Dermis microvascular lymphatic vessel endothelial cell (primary cell): ENCODE measurements at places on chromosomes 12 and 14.

GRCh38 chr12:129096968-129097367 is 243.7 kb downstream of the GLT1D1 start:
- DNase-seq: no peak

DNA sequence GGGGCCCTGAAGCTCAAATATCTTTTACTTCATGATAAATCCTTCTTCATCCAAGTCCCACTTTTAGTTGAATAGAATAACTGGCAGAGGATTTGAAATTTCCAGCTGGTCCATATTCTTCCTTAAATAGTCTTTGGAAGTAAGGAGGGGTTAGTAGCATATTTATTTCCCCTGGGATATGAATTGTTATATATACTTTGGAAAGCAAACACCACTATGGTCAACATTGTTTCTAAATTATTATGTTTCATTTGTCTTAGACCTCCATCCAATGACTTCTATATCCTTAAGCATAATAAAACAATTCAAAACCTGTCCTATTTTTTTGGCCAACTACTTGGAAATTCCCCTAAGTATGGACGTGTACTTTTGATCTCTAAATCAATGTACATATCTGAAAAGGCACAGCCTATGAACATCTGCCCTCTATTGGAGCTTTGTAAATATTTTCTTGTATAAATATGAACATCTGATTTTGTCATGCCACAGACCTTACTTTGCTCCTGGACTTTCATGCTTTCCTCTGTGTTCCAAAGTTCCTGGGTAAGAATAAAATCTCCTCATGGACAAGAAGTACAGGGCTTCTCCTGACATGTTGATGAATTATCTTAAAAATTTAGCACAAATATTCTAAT is 1212.0 kb downstream of the GALC start:
- no peak for DNase-seq

DNA sequence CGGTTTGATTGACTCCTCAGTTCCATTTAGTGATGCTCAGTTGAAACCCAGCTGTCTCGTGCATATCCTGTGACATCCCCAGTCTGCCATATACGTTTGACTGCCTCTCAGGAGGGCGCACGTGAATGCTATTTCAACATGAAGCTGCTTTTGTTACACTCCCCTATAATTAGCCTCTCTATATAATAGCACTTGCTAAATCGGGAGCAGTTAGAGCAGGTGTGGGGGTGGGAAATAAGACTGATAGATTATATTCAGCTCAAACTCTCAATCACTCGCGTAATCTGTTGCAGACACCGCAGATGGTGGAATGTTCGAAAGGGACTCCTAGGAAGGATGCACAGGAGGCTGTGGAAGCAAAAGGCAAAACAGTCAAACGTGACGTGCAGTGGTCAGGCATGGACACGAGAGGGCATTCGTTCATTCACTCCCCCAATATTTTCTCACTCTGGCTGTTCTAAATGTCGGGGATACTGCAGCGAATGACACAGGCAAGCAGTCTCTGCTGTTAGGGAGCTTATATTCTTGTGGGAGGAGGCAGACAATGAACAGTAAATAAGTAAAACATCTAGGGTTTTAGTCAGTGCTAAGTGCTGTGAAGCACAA is 29.8 kb downstream of the KCNA1 start:
- DNase-seq: no peak

GRCh38 chr14:21091821-21092272 is 6.6 kb downstream of the ZNF219 start:
- DNase-seq: no peak

GRCh38 chr12:8081251-8081920 is 688 bp upstream of the NECAP1 start:
- no peak for DNase-seq

DNA sequence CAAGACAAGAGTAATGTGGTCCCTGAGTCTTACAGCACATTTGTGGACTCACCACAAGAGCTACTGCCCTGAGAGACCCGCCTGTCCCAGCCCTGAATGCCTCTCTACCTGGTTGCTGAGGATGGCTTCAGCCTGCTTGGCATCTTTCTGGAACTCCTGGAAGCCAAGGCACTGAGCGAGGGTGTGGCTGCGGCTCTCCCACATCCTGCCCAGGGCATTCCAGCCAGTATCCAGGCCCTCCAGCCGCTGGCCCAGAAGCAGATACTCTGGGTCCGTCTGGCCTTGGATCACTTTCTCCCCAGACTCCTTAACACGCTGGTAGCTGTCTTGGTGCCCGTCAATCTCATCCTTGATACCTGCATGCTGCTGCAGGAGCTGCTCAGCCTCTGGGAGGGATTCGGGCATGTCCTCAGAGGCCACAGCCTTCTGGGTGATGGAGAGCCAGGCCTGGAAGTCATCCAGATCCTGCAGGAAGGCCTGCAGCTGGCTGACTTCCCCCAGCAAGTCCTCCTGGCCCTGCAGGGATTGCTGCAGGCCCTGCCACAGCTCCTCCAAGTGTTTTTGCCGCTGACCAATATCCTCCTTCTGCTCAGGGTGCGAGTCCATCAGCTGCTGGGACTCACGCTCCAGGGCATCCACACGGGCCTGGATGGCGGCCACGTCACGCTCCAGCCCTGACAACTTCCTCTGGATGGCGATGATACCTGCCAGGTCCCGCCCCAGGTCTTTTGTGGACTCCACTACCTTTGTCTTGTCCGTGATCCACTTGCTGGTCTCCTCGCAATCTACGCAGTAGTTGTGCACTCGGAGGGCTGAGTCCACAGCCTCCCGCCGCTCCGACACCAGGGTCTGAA is 82.3 kb downstream of the PLEKHG3 start:
- DNase-seq: no peak

- DNase-seq: peak; percentile 48
Measured at GRCh38 chr14:99752486-99753121, 40.6 kb upstream of the EML1 start.

DNA sequence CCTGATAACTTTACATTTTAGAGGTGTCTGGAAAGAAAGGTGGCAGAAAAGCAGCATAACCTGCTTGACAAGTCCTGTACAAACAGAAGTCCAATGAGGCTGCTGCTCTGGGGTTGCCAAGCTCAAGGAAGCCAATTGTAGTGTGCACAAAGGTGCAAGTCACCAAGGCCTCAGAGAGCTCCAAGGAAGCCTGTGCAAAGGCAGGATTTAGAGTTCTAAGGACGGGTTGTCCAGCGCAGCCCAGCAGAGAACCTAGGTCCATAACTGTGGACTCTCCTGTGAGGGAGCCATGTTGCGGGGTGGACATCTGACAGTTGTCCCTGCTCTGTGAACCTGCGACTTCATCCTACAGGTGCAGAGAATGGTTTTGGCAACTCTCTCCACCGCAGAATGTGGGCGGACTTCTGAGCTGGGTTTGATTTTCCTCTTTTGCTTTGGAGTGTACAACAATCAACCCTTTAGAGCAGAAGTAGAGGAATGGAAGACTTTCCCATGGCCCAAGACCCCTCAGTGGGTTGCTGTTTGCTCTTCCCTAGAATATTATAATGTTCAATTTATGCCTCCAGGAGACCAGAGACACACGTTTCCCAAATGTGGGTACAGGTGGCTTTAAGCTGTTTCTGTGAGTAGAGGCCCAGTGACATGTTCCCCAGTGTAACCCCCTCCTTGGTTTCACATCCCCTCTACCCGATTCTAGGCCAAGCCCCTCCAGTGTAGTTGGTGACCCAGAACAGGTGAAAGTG is 81.0 kb downstream of the ETV6 start:
- no peak for DNase-seq

- no peak for DNase-seq
Measured at GRCh38 chr14:75392686-75393641, 34.9 kb upstream of the JDP2 start.

GRCh38 chr12:114952573-114953271 is 268.7 kb upstream of the TBX3 start:
- no peak for DNase-seq

- no peak for DNase-seq
Measured at GRCh38 chr12:101491329-101491728, 16.2 kb downstream of the SPIC start.

- no peak for DNase-seq
Measured at GRCh38 chr14:59830338-59830734, 40.2 kb downstream of the RTN1 start.

GRCh38 chr14:31006703-31007102 is 18.7 kb upstream of the AP4S1 start:
- no peak for DNase-seq

DNA sequence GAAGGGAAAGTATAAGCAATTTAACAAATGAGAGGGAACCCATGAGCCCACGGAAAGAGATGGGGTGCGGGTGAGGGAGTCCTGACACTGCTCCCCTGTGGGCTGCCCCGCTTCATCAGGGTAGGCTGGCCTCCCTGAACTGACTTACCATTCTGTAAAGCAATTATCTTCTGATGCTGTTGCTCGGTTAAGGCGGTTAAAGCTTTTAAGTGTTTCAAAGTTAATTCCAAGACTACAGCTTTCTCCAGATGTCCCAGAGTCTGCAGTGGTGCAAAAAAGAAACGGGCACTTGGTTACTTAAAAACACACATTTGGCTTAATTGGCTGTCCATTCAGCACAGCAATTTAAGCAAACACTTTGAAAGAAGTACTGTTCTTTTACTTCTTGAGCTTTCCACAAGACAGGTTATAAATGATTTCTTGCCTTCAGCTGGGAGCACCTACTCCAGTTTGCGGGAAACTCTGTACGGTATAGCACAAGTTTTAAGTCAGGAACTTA is 1.3 kb downstream of the BHLHE41 start:
- no peak for DNase-seq

DNA sequence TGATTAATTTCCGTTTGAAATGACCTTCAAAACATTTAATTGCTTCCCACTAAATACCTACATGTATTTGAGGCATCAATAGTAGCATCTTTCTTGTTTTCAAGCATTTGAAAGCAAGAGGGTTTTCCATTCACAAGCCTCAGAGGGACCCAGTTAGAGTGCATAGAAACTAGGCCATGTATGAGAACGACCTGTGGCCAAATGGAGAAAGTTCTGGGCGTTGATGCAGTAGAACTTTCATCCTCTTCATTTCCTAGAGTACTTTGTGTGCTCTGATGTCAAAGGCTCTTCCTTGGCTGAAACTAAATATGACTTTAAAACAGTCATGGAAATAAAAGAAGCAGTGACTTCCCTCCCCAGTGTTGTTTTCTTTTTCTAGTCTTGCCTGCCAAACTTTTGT is 944 bp upstream of the DHRS7 start:
- no peak for DNase-seq

- no peak for DNase-seq
Measured at GRCh38 chr12:11344500-11344899, 34.3 kb upstream of the PRB4 start.

GRCh38 chr14:101402936-101403660 is 158.2 kb upstream of the DIO3 start:
- no peak for DNase-seq

- no peak for DNase-seq
Measured at GRCh38 chr12:5510251-5510805, 78.4 kb downstream of the NTF3 start.

- no peak for DNase-seq
Measured at GRCh38 chr14:34374998-34375740, 86.9 kb downstream of the SPTSSA start.

DNA sequence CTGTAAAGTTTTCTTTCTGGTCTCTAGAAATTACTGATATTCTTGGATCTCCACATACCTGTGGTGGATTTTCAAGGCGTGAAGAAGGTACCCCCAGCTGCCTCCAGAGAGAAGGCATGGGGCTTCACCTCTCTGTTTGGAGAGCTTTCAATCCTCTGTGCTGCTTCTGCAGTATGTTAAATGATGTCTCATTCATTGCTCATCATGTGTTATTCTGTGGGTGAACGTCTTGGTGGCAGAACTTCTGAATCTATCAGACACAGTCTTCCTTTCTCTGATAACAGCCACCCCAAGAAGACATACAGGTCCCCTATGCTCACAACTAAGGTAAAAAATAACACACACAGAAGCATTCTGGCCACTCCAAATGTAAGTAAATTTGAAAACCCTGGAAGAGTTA is 221.3 kb upstream of the TMEM260 start:
- no peak for DNase-seq

GRCh38 chr14:52115286-52115685 is 46.4 kb upstream of the NID2 start:
- peak; percentile 18 for DNase-seq

DNA sequence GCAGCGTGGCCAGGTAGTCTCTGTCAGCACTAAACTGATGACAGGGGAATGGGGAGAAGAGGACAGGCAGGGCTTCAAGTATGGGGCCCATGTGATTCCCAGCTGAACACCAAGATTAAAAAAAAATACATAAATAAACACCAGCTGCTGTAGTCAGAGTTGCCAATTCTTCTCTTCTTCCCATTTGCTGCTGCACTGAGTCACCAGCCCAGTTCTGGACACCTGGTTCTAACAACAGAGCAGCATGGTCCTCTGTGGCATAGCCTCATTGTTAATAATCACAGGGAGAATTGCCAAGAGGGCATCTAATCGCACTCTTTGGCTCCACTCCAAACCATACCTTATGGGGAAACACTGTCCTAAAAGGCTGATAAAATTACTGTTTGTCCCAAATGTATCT is 15.1 kb downstream of the PPM1H start:
- peak; percentile 62 for DNase-seq

DNA sequence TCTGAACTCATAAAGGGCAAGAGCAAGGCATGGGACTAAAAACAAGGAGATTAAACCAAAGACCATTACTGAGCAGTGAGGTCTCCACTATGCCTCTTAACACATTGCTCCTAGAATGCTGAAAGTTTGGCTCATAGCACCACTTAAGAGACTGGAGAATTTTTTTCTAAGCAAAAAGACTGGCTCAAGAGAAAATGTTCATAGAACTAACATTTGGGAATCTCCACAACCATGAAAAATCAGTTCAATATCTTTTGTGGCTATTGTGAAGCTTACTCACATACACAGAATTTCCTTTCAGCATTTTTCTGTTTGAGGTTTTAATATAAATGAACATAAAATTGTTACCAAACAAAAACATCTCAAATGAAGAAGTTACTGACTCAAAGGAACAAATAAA is 255.8 kb downstream of the CCDC91 start:
- no peak for DNase-seq

- no peak for DNase-seq
Measured at GRCh38 chr14:69620211-69620611, 8.8 kb downstream of the SUSD6 start.

DNA sequence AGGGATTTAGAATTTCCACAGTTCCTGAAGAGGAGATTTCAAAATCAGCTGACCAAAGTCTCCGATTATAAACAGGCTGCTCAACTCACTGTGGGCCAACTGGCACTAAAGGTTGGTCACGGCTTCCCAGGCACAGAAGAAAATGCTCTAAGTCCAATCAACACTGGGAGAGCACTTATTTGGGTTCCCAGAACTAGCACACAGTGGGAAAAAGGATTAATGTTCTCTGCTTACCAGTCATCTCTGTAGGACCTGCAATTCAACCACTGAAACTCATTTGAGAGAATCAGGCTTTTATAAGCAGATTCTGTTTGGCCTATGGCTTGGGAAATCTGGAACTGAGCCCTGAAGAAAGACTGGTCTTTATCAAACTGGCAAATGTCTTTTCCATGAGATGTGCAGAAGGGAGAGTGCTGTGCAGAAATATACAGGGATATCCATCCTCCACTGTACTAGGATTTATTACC is 49.4 kb downstream of the ABCC9 start:
- no peak for DNase-seq
